ENCODE measurements at places on chromosomes 7 and 10.

- no peak for DNase-seq
Observed at GRCh38 chr10:33889371-33889770, 554.9 kb upstream of the NRP1 start.

GRCh38 chr10:65701168-65701776, 1224.6 kb upstream of the LRRTM3 start:
- no peak for DNase-seq

GRCh38 chr10:4018054-4018511, 233.1 kb upstream of the KLF6 start:
- no peak for DNase-seq

DNA sequence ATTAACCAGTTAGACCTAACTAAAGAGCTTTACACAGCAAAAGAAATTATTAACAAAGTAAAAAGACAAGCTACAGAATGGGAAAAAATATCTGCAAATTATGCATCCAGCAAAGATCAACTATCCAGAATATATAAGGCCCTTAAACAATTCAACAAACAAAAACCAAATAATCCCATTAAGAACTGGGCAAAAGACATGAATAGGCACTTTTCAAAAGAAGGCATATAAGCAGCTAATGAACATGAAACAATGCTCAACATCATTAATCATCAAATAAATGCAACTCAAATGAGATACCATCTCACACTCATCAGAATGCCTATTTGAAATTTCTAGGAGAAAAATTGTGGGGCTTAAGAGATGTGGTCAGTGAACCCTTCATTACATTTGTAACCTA, 15.0 kb upstream of the DMTF1 start:
- DNase-seq = no peak

- no peak for DNase-seq
Observed at GRCh38 chr7:87784424-87784823, 91.7 kb downstream of the SLC25A40 start.

DNA sequence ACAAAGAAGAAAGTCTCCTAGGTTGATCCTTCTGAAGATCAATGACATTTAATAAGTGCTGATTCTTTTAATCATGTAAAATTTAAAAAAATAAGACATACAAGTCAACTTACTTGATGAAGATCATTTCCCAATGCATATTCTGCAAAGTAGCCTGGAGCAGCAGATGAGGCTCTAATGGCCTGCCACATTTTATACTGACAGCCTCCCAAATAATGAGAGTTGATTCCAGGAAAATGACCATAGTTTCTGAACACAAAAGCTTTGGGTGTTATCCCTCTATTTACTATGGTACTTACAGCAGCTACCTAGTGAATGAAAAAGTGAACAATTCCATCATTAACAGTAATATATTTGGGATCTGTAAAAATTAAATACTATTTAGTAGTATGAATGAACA, 31.4 kb upstream of the NRCAM start:
- DNase-seq = no peak

DNA sequence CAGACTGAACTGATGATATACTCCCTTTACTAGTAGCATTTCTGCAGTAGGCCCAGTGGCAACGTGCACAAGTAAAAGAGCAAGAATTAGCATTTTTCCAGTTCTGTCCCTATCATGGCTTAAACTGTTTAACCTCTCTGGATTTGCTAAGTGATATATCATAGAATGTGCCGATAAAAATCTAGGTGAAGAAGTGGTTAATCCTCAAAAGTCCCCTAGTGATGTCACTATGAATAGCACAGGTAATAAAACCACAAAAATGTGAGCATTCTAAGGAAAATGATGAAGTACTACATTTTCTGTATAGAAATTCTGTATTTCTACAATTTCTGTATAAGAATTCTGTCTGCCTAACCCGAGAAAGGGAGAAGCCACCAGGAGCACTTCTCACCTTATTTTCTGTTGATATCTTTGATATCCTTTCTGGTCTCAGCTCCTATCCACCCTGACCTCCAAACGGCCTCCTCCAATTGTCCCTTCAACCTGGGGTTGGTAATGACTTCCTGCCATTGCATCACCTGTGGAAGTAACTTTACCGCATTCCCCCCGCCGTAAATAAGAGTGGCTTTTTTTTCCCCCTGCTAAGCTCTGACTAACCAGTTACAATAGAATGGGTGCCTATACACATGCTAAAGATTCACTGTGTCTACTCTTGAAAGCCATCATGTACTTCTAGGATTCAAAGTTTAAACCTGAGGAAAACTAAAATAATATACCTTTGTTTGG, 155.9 kb upstream of the ASAH2 start:
- DNase-seq = no peak

GRCh38 chr10:94989192-94989591, 50.7 kb downstream of the CYP2C9 start:
- no peak for DNase-seq

DNA sequence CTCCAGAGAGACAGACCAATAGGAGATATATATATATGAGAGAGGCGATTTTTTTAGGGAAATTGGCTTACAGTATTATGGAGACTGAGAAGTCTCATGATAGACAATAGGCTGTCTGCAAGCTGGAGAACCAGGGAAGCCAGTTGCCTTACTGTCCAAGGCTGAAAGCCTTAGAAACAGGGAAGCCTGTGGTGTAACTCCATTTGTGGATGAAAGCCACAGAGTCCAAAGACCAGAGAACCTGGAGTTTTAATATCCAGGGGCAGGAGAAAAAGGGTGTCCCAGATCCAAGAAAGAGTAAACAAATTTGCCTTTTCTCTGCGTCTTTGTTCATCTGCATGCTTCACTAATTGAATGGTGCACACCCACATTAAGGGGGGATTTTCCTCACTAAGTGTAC, 71.6 kb upstream of the TEX47 start:
- DNase-seq = no peak

- DNase-seq = no peak
Observed at GRCh38 chr10:122097935-122098334, 109.0 kb downstream of the TACC2 start.

GRCh38 chr7:42236266-42236975, 588 bp downstream of the GLI3 start:
- DNase-seq = no peak

- DNase-seq = no peak
Observed at GRCh38 chr7:35700333-35700732, 5.4 kb upstream of the HERPUD2 start.

GRCh38 chr7:103637726-103638125, 191.7 kb upstream of the SLC26A5 start:
- DNase-seq = no peak

GRCh38 chr10:32446536-32447406, 831 bp downstream of the CCDC7 start:
- no peak for DNase-seq

DNA sequence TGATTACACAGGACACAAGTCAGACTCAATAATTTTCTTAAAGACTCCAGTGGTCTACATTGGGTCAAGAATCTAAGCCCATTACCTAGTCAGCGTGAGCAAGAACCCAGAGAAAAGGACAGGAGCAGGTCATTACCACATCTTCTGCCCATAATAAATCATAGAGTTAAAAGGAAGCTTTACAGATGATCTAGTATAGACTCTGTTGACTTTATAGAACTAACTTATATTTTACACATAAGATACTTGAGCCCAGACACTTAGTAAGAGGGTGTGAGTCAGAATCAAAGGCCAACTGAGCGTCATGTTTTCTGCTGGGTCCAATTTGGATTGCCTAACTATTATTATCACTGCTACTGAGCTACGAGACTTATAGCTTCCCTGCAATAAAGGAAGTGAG, 206.1 kb upstream of the NPSR1 start:
- no peak for DNase-seq

DNA sequence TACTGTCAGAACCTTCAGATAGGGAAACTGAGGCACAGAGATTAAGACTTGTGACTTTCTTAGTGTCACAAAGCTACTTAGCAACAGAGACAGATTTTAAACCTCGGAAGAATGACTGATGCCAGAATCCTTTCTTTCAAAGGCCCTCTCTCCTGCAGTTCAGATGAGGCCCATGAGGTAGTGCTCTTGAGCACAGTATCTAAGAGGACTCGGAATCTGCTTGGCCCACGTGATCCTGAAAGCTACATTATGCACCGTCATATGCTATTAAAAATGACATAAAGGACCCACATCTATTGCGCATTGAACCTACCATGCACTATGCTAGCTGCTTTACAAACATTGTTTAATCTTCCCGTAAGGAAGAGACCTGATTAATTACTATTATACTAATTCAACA, 355.9 kb downstream of the SFMBT2 start:
- DNase-seq = no peak

- no peak for DNase-seq
Observed at GRCh38 chr10:110789604-110790433, 81.9 kb upstream of the PDCD4 start.

GRCh38 chr7:108108131-108108530, 22.0 kb downstream of the LAMB4 start:
- no peak for DNase-seq

DNA sequence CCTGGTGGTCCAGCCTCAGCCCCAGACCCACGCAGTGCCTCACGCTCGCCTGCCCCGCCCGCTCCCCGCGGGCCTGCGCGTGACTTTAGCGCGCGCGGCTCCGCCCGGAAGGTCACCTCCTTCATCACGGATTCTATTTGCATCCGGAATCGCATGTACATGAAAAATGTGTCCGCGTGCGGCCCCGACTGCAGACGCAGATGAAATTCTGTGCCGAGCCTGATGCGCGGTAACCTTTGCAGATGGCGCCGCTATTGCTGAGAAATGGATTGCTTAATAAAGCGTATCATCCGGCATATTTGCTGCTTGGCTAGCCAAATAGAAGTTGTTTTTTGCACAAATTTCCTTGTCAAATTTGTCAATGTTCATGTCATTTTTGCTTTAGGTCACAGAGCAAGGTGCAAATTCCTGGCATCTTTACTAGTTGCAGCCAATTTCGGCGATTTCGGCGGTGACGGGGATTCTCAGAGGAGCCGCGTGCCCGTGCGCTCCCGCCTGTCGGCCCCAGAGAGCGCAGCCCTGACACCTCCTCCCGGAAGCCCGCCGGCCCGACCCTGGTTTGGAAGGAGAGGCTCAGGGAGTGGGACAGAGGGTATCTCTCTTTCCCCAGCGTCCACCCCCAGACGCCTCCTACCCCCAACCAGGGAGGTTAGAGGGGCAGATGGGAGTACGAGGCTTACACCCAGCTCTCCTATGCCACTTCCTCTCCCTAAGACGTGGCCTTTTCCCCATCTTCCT, 85.9 kb upstream of the PAX2 start:
- no peak for DNase-seq

DNA sequence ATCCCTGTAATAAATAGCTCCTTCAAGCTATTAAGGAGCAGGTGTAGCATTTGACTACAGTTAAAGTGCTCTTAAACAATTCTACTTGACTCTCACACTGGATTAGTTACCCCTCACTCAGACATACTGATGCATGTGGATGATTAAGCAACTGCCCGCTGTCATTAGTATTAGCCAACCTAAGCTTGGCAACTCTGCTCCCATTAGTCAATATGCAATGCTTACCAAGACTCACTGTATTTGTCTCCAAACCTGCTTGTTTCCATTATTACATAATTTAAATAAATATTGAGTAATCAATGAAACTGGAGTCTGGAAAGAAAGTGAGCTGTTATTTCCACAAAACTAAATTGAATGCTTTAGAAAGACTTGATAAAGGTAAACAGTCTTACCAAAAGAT, 144.0 kb upstream of the ASAH2 start:
- DNase-seq = peak; percentile 41

- no peak for DNase-seq
Observed at GRCh38 chr7:12761111-12761510, 73.7 kb downstream of the ARL4A start.

DNA sequence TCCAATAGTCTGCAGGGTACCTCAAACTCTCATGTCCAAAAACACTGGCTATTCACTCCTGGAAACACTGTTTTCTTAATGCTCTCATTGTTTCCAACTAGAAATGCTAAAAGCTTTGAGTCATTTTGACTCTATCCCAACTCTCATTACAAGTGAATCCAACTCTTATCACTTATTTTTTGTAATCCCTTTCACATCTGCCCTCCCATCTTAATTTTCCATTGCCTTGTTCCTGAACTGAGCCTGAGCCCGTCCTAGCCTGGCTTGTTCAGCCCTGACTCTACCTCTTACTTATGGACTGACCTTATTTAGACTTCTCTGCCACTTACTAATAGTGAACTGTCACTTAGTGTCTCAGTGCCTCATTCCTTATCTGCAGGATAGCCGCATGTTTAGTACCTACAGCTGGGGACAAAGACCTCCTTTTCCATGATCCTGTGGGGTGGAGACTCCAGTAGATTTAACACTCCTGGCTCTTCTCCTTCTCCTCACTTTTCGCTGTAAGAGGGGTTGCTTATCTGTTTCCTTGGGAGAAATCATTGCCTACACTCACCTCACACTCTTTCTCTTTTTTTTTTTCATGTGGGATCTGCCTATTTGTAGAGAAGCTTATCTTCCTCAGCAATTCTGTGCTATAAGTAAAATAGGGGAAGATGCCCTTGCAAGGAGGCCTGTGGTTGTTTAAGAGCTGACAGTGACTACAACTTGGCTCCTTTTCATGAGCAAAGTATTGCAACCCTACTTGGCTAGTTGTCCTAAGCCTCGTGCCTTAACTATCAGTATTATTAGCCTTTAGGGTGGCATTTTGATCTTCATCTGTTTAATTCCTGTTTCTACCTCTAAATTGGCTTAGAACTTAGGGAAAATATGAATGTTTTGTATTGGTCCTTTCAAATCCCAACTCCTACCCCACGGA, 56.4 kb downstream of the SLC16A12 start:
- DNase-seq = no peak

GRCh38 chr7:85508642-85509410, 322.0 kb upstream of the SEMA3D start:
- DNase-seq = no peak

DNA sequence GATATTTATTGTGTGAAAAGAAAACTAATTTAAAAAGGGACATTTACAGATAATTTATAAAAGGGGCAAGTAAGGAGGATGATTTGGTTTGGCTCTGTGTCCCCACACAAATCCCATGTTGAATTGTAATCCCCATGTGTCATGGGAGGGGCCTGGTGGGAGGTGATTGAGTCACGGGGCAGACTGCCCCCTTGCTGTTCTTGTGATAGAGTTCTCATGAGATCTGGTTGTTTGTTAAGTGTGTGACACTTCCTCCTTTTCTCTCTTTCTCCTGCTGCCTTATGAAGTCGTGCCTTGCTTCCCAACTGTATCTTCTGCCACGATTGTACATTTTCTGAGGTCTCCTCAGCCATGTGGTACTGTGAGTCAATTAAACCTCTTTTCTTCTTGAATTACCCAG, 171.0 kb upstream of the SEMA3E start:
- no peak for DNase-seq

- no peak for DNase-seq
Observed at GRCh38 chr10:4541292-4541691, 284.7 kb upstream of the AKR1E2 start.

GRCh38 chr10:86187499-86188239, 178.9 kb downstream of the GRID1 start:
- DNase-seq = no peak

DNA sequence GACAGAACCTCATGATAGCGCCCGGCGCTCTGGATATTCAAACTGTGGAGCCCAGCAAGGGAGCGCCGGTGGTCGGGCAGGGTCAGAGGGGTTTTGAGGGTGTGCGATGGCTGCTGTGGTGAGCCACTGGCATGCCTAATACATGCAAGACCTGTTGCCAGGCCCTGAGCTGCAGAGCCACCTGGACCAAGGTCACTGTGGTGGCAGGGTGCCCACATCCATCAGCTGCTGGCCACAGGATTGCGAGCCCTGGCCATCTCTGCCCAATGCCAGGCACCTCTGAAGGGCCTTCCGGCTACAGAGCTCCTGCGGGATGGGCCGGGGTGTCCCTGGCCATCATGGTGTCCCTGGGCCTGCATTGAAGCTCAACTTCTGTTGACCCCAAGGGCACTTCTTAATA, 123.0 kb upstream of the TNRC18 start:
- no peak for DNase-seq

GRCh38 chr10:49243610-49244283, 55.2 kb upstream of the C10orf71 start:
- no peak for DNase-seq
